Upper lobe of left lung (tissue), 6 donors: ENCODE measurements at places on chromosomes 4 and X.

DNA sequence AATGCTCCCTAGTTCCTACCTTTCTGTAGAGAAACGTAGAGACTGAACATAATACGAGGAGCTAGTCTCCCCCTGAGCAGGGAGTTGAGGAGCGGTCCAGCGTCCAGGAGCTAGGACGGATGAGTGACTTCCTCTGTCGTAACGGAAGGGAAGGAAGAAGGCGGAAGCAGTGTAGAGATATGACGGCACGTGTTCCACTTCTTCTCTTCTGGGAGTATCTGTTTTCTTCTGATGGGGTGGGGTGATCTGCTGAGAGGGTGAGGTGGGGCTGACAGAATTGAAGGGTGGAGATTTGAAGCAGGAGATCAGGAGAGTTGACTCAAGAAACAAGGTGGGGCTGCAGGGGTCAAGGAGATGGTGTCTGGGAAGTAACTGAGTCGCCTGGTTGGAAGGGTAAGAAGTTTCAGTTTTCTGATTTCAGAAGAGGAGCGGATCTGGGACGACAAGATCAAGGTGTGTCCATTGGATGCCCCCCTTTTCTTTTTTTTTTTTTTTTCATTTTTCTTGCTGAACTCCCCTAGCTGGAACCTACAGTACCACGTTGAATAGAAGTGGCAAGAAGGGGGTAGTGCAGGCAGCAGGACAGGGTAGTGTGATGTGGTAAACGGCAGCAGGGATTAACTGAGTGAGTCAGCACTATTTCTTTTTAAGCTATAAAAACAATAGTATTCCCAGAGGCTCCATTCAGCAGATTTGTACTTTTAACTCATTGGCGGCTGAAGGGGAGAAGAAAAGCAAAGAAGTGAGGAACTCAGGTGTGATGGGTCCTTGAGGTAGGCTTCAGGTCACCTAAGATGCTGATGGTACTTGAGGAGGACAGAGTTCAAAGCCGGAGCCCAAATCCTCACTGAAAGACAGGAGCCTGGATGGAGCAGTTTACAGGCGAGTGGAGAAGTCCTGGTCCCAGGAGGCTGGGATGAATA lies 50.8 kb upstream of the SETD7 start:
- no peak for DNase-seq
- H3K36me3 ChIP-seq, result no peaks in the 10 kb centered on the region

DNA sequence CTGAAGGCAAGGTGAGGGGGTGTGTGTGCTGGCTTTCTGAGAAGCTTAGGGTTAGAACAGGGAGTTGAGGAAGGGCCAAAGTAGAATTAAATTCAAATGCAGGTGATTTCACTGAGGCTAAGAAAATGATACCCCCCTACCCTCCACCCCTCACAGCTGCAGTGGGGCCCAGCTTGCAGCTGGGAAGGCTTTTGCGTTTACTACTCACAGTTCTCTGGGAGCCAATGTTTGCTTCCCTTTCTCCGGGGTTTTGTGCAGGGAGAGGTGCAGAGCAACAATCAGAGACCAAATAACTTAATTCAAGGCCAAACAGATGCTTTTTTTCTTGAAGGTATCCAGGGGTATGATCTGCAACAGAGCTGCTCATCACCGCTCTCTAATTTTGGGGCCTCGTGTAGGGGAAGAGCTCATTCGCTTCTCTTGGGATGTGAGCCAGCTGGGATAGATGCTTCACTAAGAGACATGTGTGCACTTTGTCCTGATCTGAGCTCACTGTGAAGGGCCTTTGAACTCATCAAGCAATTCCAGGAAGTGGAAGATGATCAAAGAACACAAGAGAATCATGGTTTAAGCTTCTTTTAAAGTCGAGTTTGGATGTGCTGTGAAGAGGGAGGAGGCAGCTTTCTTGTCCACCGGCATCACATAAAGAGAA lies 122.7 kb upstream of the C1GALT1C1 start:
- no peaks in the 10 kb centered on the region for H3K27me3 ChIP-seq
- DNase-seq, result no peak
- H3K27ac ChIP-seq, result no peak overlapping the region
- H3K36me3 ChIP-seq, result no peaks in the 10 kb centered on the region

DNA sequence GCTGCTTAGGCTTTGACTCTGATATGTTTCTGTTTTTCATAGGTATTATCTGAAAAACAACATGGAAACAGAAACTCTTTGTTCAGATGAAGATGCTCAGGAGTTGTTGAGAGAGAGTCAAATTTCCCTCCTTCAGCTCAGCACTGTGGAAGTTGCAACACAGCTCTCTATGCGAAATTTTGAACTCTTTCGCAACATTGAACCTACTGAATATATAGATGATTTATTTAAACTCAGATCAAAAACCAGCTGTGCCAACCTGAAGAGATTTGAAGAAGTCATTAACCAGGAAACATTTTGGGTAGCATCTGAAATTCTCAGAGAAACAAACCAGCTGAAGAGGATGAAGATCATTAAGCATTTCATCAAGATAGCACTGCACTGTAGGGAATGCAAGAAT lies 238.6 kb downstream of the RAPGEF2 start:
- peaks cover 57% of the 10 kb centered on the region for H3K36me3 ChIP-seq
- no peaks in the 10 kb centered on the region for H3K27me3 ChIP-seq
- no peaks in the 10 kb centered on the region for H3K4me1 ChIP-seq
- no peak overlapping the region for H3K4me3 ChIP-seq

GRCh38 chrX:129360175-129360574 lies 163.1 kb downstream of the SMARCA1 start:
- peak; percentile 23 for DNase-seq
- no peak overlapping the region for H3K27ac ChIP-seq
- H3K4me3 ChIP-seq, result no peak overlapping the region
- H3K4me1 ChIP-seq, result no peaks in the 10 kb centered on the region
- H3K36me3 ChIP-seq, result no peaks in the 10 kb centered on the region
- H3K27me3 ChIP-seq, result no peaks in the 10 kb centered on the region

DNA sequence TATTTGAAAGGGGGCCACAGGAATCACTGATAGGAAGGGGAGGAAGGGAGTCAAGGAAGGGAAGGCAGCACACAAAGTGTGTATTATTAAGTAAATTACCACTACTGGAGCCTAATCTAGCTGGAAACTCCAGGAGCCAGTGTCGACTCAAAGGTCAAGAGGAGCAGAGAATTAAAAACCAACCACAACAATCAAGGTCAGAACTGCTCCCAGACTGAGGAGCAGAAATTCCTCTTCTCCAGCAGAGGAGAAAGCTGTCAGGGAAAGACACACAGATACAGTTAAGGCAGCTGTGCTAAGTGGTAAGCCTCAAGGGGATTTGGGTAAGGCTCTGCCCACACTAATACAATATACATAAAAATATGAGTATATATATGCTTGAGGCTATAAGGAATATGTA lies 87.5 kb upstream of the PTPN13 start:
- DNase-seq, result no peak
- no peaks in the 10 kb centered on the region for H3K4me1 ChIP-seq
- no peaks in the 10 kb centered on the region for H3K27me3 ChIP-seq
- no peaks in the 10 kb centered on the region for H3K36me3 ChIP-seq

DNA sequence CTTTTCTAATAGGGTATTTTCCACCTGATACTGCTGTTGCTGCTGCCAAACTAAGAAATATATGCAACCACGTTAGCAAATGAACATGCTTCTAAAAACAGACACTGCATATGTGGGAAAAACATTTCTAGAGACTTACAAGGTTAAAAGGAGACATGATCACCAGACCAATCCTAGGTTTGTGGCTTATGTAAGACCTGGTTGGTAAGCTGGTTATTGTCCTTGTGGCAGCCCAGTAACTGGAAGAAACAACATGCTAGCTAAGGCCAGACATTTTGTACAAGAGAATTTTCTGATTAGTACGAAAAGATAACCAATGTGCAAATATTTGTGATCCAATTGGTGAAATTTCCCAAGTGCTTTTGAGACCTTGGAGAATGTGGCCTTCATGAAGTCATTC lies 112.0 kb downstream of the AFF2 start:
- no peaks in the 10 kb centered on the region for H3K36me3 ChIP-seq
- H3K27me3 ChIP-seq, result no peaks in the 10 kb centered on the region
- no peak overlapping the region for H3K27ac ChIP-seq
- DNase-seq, result no peak
- no peak overlapping the region for H3K4me3 ChIP-seq

DNA sequence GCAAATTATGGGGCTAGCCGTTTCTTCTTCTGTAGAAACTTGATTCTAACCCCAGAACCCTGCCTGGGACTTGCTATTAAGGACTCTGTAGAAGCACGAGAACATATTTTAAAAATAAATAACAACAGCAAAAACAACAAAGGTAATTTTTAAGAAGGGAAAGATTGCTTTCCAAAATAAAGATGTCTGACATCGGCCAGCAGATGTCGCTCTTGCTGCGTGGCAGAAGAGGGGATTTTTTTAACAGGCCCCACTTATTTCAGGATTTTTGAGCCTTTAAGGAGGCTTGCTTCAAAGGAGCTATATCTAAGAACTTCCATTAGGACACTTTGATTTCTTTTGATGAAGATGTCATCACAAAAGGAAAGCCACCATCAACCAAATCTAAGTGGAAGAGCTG lies 62.8 kb upstream of the EGFL6 start:
- H3K36me3 ChIP-seq, result no peaks in the 10 kb centered on the region
- H3K27me3 ChIP-seq, result no peaks in the 10 kb centered on the region
- no peak for DNase-seq
- H3K4me3 ChIP-seq, result no peak overlapping the region
- no peaks in the 10 kb centered on the region for H3K4me1 ChIP-seq
- no peak overlapping the region for H3K27ac ChIP-seq

- DNase-seq, result no peak
- H3K4me1 ChIP-seq, result no peaks in the 10 kb centered on the region
- no peaks in the 10 kb centered on the region for H3K36me3 ChIP-seq
These were observed 133.1 kb downstream of the ARAP2 start for GRCh38 chr4:36111172-36111571.

- no peaks in the 10 kb centered on the region for H3K36me3 ChIP-seq
- peaks cover 15% of the 10 kb centered on the region for H3K4me1 ChIP-seq
- no peak overlapping the region for H3K27ac ChIP-seq
- peaks cover 25% of the 10 kb centered on the region for H3K27me3 ChIP-seq
These were observed 1.6 kb upstream of the LRAT start for GRCh38 chr4:154741922-154742850.

GRCh38 chrX:104270916-104271512 lies 16.3 kb upstream of the ESX1 start:
- no peak for DNase-seq
- no peak overlapping the region for H3K4me3 ChIP-seq
- H3K36me3 ChIP-seq, result no peaks in the 10 kb centered on the region
- H3K27me3 ChIP-seq, result no peaks in the 10 kb centered on the region

GRCh38 chr4:3364199-3364598 lies 71.4 kb downstream of the RGS12 start:
- H3K36me3 ChIP-seq, result no peaks in the 10 kb centered on the region
- peaks cover 10% of the 10 kb centered on the region for H3K4me1 ChIP-seq
- H3K4me3 ChIP-seq, result no peak overlapping the region
- DNase-seq, result peak; percentile 52
- H3K27ac ChIP-seq, result no peak overlapping the region

DNA sequence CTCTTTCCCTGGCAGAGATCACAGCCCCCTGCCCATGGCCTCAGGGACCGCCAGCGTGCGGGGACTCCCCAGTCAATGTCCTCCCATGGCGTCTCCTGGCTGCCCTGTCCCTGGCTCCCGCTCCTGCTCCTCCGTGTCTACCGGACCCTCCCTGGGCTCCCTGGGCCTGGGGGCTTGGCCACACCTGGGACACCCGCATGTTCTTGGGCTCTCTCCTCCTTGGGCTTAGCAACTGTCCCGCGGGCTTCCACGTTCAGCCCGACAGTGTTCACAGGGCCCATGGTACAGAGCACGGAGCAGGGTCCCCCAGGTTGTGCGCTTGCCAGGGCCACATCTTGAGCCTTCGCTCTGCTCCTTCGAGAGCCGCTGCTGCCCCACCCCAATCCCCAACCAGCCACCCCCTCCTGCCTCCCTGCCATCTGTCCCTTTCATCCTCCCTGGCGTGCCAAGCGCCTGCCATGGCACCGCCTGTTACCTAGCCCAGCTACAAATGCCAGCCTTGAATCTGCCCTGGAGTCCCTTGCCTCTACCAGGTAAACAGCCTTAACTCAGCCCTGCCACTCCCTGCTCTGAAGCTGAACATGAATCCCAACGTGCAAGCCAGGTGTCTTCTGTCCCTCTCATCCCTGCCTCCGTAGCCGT lies 3.9 kb downstream of the AVPR2 start:
- DNase-seq, result no peak
- H3K4me1 ChIP-seq, result peaks cover 10% of the 10 kb centered on the region
- no peak overlapping the region for H3K27ac ChIP-seq
- no peak overlapping the region for H3K4me3 ChIP-seq

DNA sequence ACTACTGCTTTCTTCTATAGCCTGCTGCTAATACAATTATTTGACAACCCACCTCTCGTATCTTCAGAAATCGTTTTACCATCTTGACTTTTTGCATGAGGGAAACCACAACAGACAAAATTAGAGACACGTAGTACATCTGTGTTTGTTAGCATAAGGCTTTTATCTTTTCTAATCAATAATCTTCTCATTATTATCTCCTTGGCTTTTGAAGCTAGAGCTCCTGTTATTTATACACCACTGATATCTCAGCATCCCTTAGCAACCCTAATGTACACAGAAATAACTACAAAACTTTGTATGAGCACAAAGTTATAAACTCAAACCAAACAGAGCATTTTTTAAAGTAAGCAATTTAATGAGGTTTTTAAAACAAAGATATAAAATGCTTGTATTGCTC lies 39.7 kb downstream of the CORIN start:
- H3K4me3 ChIP-seq, result no peak overlapping the region
- DNase-seq, result no peak
- H3K4me1 ChIP-seq, result no peaks in the 10 kb centered on the region
- H3K27ac ChIP-seq, result no peak overlapping the region
- H3K27me3 ChIP-seq, result no peaks in the 10 kb centered on the region
- H3K36me3 ChIP-seq, result no peaks in the 10 kb centered on the region

DNA sequence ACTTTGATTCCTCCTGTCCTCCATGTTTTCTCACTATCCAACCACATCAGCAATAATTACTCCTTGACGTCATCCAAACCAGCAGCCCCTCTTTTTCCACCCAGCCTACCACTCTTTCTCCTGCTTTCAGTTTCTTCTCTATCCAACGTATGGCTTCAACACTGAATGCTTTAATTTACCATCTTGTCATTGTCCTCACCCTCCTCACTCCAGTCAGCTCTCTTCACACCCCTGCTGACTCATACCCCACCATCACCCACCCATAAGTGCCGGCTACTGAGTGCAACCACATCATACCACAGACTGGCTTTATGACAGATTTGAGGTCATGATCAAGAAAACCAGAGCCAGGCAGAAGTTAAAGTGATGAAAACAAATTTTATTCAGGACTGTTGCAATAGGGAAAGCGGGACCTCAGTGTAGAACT lies 9.8 kb upstream of the ANXA5 start:
- H3K4me1 ChIP-seq, result no peaks in the 10 kb centered on the region
- DNase-seq, result no peak
- no peak overlapping the region for H3K27ac ChIP-seq
- H3K27me3 ChIP-seq, result no peaks in the 10 kb centered on the region
- no peaks in the 10 kb centered on the region for H3K36me3 ChIP-seq

DNA sequence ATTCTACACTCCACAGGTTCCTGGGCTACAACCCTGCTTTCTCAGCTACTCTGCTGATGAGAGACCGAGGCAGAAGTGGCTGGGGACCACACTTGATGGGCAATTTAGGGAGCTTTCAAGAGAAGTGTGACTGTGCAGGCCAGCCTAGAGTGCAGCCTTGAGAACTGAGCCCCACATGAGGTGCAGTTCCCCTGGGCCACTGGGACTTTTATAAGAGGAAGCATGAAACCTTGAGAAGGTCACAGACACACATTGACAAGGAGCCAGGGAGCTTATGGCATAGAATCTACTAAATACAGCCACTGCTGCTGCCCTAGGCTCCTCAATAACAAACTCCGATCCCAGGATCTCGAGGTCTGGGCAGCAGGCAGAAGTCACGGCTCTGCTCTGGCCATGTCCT lies 13.1 kb downstream of the C4orf50 start:
- no peaks in the 10 kb centered on the region for H3K27me3 ChIP-seq
- H3K27ac ChIP-seq, result no peak overlapping the region
- H3K4me3 ChIP-seq, result no peak overlapping the region
- no peaks in the 10 kb centered on the region for H3K4me1 ChIP-seq
